AG08396 (cell line): ENCODE measurements at places on chromosomes 1 and 21.

DNA sequence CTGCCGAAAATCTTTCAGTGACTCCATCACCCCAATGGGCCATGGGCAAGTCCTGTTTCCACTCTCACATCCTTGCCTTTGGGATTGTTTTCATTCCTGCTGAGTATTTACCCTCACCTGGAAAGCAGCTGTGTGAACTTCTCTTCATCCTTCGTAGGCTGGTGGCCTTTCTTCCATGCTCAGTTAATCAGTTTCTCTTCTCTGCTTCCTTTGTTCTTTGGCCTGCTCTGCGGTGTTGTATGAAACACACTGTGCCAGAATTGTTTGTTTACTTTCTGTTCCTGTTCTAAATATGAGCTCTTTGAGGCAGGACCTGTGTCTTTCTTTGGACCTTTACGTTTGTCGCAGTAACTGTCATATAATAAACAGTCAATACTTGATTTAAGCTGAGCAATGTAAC, 48.6 kb downstream of the ITSN1 start:
- DNase-seq, result no peak

DNA sequence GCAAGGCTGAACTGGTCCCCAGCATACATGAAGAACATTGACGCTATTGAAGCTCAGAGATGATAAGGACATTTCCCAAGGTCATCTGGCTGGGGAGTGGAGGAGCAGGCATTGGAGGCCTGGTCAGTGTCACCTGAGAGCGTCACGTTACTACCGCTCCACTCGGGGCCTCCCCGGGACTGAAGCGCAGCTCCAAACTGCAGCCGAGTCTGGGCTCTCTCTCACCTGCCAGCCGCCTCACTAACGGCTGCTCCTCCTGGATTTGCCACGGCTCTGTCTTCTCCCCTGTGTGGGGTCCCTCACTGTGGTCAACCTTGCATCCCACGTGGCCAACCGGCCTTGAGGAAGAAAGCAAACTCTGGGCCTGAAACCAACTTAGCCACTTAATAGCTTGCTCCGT, 111.3 kb downstream of the ADSS2 start:
- no peak for DNase-seq

- DNase-seq, result no peak
These were observed 38.0 kb downstream of the LAMC1 start for GRCh38 chr1:183061194-183061593.

DNA sequence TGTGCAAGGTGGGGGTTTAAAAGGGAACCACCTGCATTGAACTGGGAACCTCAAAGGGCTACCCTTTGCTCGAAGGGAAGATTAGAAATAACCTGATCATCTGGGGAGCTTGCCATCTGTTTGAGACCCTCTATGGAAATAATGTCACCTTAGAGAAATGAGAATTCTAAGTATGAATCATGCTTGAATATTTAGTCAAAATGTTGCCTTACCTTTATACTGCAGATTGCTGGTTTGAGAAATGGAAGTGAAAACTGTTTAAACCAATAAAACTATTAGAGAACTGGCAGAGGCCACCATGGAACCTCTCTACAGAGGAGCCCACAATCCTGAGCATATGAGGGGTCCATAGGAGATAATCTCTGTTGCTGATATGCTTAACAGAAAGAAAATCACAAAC, 131.2 kb upstream of the FAM78B start:
- no peak for DNase-seq

GRCh38 chr1:159532922-159533321, 2.9 kb downstream of the OR10J5 start:
- no peak for DNase-seq

- DNase-seq, result no peak
These were observed 89.7 kb downstream of the GTF2B start for GRCh38 chr1:88801575-88802208.

- no peak for DNase-seq
These were observed 169.7 kb downstream of the TRIM33 start for GRCh38 chr1:114341299-114341698.

DNA sequence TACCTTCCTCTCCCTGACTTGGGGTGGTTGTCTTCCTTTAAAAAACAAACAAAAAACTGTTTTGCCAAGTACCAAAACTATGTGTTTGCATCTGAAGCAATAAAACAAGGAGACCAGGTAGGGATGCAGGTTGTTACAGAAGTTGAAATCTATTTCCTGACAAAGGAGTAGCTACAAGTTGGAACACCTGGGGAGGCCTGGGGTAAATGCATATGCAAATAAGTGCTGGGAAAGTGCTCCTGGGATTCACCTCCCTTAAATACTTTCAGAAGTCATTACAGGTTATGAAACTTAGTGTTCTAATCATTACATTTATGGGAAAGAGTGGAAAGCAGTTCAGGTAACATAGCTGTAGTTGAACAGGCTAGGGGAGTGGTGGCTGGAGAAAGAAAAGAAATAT, 1.9 kb upstream of the TSNAX start:
- no peak for DNase-seq

- DNase-seq, result no peak
These were observed 807.1 kb downstream of the USP25 start for GRCh38 chr21:16536643-16537434.

- DNase-seq, result no peak
These were observed 1.5 kb downstream of the TRIM62 start for GRCh38 chr1:33180226-33180910.

DNA sequence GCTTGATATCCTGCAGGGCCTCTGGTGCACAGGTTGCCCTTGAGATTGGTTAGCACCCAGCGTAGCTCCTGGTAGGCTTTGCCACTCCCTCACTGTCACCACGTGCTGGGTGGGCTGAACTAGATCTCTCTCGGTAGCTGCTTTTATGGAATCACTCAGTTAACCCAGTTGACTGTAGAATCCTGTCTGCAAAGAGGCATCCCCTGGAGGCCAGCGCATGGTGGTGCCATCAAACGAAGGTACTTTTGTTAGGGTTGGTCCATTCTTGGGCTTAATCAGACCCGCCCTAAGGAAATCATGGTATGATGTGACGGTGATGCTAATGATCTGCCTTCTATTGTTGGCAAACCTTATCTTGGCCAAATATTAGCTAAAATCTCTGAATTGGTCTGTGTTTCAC, 153.4 kb downstream of the GALNT2 start:
- DNase-seq, result no peak

DNA sequence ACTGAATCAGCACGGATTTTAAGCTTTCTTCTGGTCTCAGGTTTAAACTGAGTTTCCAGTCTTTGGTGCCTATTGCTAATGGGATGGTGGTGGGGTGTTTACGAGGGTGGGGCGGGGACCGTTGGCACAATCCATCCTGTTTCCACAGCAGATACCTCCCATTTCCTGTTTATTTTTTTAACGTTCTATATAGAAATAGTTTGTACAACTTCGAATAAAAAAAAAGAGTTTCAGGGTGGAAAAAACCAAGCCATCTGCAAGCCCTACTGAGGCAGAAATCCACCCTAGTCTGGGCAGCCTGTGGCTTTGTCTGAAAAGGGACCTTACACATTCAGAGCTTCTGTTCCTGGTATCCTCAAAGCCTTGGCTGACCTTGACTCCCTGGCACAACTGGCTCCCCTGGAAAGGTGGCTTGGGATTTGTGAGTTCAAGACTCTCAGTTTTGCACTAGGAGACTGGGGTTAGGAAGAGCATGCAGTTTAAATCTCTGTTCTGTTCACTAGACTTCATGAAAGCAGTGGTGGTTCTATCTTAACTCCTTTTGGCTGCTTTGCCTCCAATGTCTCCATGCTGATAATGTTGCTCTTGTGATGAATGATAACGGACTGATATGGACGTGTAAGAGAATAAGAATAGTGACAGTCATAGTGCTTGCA, 46.7 kb downstream of the VANGL2 start:
- no peak for DNase-seq

DNA sequence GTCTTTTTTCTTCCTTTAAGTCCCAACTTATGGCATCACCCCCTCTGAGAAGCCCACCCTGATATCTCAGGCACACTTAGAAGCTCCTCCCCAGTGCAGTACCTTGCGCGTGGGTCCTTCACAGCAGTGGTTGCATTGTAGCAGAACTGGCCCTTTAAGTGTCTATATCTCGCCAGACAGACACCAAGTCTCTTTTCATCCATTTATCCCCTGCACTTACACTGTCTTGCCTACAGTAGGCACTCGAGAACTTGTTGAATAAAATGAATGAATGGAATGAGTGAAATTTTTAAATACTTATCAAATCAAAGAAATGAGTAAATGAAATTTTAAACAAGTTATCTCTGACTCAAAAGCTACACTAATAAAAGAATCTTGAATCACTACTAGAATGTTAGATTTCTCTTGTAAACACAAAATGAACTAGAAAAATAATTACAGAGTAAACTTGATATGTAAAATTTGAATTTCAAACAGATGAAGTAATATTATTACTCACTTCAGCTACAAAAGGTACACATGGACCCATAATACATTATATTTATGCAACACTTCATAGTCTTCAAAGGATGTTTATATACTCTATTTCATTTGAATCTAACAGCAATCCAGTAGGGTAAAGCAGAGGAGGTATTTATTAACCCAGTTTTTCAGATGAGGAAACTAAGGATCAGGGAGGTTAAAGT, 54.7 kb upstream of the MAN1A2 start:
- DNase-seq, result peak; percentile 71

DNA sequence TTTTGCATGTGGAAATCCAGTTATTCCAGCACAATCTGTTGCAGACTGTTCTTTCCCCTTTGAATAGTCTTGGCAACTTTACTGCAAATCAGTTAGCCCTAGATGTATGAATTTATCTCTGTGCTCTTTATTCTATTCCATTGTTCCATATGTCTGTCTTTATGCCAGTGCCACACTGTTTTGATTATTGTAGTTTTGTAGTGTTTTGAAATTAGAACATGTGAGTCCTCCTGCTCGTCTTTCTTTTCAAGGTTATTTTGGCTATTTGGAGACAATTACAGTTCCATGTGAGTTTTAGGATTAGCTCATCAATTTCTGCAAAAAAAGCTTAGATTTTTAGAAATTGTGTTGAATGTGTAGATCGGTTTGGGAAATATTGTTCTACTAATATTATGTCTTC, 26.6 kb downstream of the WNT3A start:
- no peak for DNase-seq

DNA sequence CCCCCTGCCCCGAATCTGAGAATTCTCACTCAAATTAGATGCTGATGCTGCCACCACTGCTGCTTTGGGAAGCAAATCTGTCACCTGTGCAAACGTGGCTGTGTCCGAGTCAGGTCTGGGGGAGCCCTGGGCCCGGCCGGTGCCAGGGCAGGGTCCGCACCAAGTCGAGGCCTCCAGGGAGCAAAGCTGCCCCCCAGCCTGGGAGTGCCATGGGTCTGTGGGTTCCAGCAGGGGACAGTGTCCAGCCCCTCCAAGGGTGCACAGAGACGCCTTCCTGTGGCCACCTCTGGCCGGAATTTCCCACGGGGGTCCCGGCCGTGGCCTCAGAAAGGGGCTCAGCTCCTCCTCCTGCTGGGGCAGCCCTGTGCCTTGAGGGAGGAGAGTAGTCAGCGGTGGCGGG, 27.7 kb upstream of the TTLL10 start:
- DNase-seq, result no peak

DNA sequence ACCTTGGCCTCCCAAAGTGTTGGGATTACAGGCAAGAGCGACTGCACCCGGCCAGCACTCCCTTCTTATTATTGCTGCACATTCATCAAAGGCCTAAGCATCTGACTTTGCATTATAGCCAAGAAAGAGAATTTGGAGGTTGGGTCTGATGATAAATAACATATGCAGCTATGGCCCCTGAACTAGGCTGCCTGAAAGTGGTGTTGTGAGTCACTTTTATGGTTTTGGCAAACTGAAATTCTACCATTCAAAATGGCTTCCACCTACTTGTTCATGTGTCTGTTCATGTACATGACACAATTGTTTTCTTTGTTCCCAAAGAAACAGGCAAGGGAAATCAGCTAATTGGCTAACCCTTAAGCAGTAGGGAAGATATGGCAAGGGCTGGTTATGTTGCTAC, 25.0 kb upstream of the UAP1 start:
- peak; percentile 7 for DNase-seq

GRCh38 chr21:28025111-28025510, 967.6 kb downstream of the LTN1 start:
- DNase-seq, result no peak

- DNase-seq, result no peak
These were observed 189.0 kb downstream of the NFIA start for GRCh38 chr1:61271412-61271789.

DNA sequence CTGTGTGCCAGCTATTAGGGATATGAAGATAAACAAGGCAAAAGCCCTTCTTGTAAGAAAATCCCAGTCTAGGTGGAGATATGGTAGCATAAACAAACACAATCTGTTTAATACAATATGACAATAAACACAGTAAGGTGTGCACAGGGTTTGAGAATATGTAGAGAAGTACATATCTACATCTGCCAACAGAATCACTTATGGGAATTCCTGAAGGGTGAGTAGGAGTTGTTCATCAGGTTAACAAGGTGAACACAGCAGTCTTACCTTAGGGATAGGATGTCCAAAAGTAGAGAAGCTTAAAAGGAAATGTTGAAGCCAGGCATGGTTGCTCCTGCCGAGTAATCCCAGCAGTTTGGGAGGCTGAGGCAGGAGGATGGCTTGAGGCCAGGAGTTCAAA, 57.7 kb upstream of the LRRC7 start:
- no peak for DNase-seq

DNA sequence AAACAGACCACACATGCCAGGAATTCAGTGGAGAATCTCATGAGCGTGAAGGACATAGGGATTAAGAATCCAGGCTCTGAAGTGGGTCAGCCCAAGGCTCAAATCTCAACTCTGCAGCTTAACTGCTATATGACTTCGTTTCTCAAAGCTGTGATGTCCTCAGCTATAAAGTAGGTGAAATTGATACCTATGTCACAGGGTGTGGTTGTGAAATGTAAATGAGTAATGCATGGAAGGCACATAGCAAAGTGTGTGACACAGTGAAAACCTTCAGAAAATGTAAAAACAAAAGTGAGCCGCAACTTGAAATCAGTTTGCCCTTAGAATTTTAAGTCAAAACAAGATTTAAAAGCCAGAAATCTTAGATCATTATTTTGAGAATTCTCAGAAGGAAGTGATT, 145.7 kb upstream of the PRMT6 start:
- DNase-seq, result no peak

DNA sequence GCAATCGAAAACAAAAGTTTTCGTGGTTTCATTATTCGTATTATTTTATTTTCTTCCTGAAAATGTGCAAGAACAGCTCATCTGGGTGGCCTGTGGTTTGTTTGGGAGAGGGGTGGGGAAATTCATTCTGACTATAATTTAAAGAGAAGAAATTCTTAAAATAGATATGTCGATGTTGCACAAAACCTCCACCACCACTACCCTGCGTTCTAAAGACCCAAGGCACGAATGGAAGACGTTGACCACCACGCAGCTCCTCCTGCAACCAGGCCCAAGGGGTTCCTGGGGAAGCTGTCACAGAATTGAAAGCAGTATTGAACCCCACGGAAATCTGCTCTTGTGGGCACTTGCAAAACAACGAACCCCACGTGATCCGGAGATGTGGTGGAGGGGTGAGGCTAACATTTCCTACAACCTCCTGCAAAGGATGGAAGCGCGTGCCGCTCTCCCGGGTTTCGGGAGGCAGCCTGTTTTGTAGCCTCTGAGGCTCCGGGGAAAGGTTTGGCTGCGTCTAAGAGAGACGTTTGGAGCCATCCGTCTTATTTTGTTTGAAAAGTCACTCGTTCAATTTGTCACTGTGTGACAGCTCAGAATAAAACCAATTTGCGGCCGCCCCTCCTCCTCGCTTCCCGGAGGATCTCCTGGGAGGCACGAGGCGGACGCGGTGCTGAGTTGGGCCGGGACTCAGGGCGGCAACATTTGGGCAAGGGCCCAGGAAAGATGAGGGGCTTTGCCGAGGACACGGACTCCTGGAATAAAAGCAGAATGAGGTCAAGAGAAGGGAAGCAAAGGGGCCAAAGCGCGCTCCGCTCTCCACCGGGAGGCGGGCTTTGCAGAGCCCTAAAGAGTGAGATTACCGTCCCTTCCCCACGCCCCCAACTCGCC, 810 bp upstream of the HLX start:
- peak; percentile 12 for DNase-seq
